ENCODE measurements at places on chromosomes 5 and 9.

GRCh38 chr9:134494905-134495304, 146.7 kb upstream of the COL5A1 start:
- DNase-seq: no peak

- no peak for DNase-seq
Observed at GRCh38 chr5:143402553-143403333, 743 bp downstream of the NR3C1 start.

DNA sequence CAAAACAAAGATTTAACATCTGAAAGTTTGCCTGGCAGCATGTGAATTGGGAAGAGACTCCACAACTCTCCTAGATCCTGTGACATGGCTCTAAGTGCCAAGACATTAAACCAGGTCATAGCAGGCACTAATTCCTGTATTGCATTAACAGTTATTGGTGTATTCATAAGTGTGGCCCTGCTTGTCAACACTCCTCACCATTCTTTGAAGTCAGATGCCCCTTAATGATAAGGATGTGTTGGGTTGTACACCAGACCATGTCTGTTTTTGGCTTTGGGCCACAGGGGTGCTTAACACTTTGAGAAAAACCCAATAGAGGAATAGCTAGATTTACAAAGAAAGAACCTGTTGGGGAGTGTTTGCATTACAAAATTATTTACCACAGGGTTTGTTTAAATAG, 43.4 kb upstream of the PDE8B start:
- no peak for DNase-seq

- peak; percentile 9 for DNase-seq
Observed at GRCh38 chr5:15463231-15463980, 36.6 kb upstream of the FBXL7 start.

DNA sequence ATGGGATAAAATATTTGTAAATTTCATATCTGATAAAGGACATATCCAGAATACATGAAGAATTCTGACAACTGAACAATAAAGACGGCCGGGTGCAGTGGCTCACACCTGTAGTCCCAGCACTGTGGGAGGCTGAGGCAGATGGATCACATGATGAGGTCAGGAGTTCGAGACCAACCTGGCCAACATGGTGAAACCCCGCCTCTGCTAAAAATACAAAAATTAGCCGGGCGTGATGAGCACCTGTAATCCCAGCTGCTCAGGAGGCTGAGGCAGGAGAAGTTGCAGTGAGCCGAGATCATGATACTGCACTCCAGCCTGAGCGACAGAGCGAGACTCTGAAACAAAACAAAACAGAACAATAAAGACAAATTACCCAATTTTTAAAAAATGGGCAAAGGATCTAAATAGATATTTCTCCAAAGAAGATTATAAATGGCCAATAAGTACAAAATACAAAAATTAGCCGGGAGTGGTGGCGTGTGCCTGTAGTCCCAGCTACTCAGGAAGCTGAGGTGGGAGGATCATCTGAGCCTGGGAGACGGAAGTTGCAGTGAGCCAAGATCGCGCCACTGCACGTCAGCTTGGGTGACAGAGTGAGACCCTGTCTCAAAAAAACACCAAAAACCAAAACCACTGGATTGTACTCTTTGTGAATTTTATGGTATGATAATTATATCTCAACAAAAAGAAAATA, 9.6 kb upstream of the NSD1 start:
- no peak for DNase-seq

GRCh38 chr5:138647261-138647788, 72.1 kb upstream of the HSPA9 start:
- no peak for DNase-seq

GRCh38 chr5:176653401-176654385, 6.4 kb downstream of the TSPAN17 start:
- DNase-seq: no peak

GRCh38 chr5:160427607-160428006, 6.0 kb downstream of the PTTG1 start:
- DNase-seq: no peak

GRCh38 chr9:31730398-31730797, 654.0 kb upstream of the ACO1 start:
- DNase-seq: no peak

GRCh38 chr5:65882278-65882677, 44.1 kb upstream of the ERBIN start:
- no peak for DNase-seq

GRCh38 chr9:116020146-116020545, 133.4 kb upstream of the PAPPA start:
- DNase-seq: no peak

DNA sequence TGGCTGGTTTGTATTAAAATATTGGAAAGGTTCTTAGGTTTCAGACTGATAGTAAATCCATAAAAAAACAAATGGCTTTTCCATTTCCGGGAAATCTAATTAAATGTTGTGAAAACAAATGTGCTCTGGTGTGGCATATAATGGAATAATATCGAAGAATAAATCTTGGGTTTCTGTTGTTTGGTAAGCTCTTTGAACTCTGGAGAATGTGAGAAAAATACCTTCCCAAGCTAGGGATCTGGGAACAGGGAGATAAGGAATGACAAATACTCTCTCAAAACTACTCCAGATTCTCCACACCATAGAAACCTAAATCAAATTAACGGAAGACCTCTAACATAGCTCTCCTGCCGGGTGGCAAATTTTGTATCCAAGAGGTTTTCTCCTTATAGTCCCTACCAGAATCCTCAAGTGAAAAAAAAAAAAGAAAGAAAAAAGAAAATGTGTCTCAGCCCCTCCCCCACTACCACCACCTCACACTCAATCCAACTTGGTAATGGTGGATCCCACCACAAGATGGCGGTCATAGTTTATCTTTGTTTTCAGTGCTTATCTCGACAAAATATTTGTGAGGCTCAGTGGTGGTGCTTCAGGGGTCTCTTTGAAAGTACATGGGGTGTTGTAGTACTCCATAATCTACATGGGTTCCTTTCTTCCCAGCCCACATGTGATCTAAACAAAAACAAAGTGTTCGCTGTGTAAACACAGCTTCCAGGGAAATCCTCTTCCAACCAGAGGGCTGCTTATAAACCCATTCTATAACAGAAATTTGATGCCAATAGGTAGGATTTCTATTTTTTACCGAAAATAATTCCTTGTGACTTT, 54.5 kb upstream of the FST start:
- no peak for DNase-seq

GRCh38 chr9:112020680-112021596, 124.3 kb downstream of the UGCG start:
- no peak for DNase-seq

DNA sequence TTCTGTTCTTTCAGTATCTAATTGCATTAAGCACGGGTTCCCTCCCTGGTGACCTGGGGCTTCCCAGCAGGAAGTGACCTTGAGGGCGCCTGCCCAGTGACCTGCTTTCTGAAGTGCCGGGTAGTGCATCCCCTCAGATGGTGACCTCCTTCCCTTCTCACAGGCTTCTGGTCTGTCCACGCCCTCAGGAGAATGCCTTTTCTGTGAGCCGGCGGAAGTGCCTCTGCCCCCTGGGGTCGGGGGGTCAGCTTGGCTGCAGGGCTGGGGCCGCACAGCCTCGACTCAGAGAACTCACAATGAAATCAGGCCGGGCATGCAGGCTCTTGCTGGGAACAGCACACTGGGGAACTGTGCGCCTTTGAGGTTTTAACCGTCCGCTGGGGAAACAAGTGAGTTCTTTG, 124.5 kb upstream of the PHYKPL start:
- no peak for DNase-seq

GRCh38 chr5:35884773-35885172, 28.1 kb downstream of the IL7R start:
- no peak for DNase-seq

- DNase-seq: no peak
Observed at GRCh38 chr9:12808569-12808968, 33.7 kb downstream of the LURAP1L start.

DNA sequence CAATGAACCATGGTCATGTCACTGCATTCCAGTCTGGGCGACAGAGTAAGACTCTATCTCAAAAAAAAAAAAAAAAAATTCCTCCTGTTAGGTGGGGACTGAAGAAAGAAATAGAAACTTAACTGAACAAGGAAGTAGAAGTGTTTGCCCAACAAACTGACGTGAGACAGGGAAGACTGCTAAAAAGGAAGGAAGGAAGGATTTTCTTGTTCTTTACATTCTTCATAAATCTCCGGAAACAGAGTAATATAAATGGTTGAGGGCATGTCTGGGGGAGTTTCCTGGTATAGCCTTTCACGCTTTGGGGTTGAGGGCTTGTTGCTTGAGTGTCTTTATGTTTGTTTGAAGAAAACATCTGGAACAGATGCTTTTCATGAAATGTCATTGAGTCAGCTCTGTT, 3.1 kb downstream of the TOR1B start:
- DNase-seq: no peak

GRCh38 chr5:72012906-72013305, 94.4 kb upstream of the MAP1B start:
- DNase-seq: no peak

GRCh38 chr5:37251665-37252064, 2.5 kb upstream of the CPLANE1 start:
- DNase-seq: no peak

GRCh38 chr9:100229136-100229535, 123.6 kb downstream of the TEX10 start:
- no peak for DNase-seq

All from stromal cell of bone marrow (primary cell).